ENCODE measurements at places on chromosomes 6 and 20. TPM values are rescaled to one million over a fixed set of nuclear protein-coding genes. Genes with fewer than 3 reads are reported as not detected.

DNA sequence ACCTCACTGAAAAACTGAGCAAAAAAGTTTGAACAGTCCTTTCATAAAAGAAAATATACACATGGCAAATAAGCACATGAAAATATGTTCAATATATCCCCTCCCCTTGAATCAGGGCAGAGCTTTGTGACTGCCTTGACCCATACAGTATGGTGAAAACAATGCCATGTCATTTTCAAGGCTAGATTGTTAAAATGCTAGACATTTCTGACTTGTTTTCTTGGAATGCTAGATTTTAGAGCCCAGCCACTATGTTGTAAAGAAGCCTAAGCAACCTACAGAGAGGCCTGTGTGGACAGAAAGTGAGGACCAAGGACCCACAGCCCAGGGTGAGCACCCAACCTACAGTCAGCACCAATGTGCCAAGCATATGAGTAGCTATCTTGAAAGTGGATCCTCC is 17.1 kb upstream of the ASF1A start:
- peaks cover 3% of the 10 kb centered on the region for H3K36me3 ChIP-seq
- H3K4me3 ChIP-seq = no peak overlapping the region
- H3K4me1 ChIP-seq = peaks cover 3% of the 10 kb centered on the region
- H3K27me3 ChIP-seq = no peaks in the 10 kb centered on the region

DNA sequence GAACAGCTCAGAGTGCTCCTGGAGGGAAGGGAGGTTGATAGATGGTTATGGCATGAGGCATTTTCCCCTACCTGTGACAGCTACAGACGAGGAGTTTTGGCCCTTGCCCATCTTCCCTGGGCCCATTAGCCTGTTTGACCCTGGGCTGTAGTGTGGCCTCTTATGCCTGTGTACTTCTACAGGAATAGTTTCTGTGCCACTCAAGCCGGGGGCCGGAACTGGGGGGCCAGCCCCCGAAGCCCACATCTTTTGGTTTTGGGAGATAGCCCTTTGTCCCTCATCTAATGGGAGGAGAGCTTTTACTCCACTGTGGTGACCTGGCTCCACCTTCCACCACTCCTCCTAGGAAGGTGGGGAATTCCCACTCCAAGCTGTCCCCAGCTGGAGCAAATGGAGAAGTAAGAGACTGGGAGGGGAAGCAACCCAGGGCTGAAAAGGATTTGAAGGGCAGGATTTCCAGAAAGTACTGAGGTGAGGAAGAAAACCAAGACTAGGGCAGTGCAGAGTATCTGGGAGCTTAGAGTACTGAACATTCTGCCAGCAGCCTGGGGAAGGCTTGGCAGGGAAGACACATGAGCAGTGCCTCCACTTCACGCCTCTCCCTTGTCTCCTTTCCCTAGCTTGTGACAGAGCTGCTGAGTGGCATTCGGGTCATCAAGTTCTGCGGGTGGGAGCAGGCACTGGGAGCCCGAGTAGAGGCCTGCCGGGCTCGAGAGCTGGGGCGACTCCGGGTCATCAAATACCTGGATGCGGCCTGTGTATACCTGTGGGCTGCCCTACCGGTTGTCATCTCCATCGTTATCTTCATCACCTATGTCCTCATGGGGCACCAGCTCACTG is 6.9 kb downstream of the ABCC10 start:
- H3K27me3 ChIP-seq = no peaks in the 10 kb centered on the region
- DNase-seq = no peak
- H3K36me3 ChIP-seq = peaks cover 2% of the 10 kb centered on the region
- peak overlapping the region; percentile 90 for H3K27ac ChIP-seq

- H3K4me1 ChIP-seq = peaks cover 2% of the 10 kb centered on the region
- no peak overlapping the region for H3K4me3 ChIP-seq
- H3K27me3 ChIP-seq = no peaks in the 10 kb centered on the region
- DNase-seq = no peak
- H3K27ac ChIP-seq = no peak overlapping the region
Observed at GRCh38 chr6:47357827-47358226, 48.1 kb upstream of the TNFRSF21 start.

- peaks cover 89% of the 10 kb centered on the region for H3K27me3 ChIP-seq
- no peak overlapping the region for H3K27ac ChIP-seq
- no peaks in the 10 kb centered on the region for H3K36me3 ChIP-seq
- H3K4me3 ChIP-seq = no peak overlapping the region
Observed at GRCh38 chr6:389622-390021, 1.9 kb upstream of the IRF4 start.

Gene MICB
- 0.95 TPM for total RNA-seq

Gene EYA4
- total RNA-seq = 0.33 TPM

DNA sequence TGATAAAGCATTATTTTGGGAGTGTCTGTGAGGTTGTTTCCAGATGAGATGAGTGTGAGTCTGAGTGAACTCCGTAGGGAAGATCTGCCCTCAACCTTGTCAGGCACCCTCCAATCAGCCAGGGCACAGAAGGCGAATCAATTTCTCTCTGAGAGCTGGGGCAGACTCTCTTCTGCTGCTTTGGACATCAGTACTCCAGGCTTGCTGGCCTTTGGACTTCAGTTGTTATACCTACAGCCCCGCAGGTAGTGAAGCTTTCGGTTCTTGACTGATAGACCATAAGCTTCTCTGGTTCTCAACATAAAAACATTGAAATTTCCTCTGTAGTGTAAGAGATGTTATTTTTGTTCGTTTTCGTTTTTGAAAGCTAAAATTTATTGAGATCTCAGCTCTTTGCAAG is 71.4 kb downstream of the MAFB start:
- no peaks in the 10 kb centered on the region for H3K36me3 ChIP-seq
- no peak overlapping the region for H3K27ac ChIP-seq
- no peak overlapping the region for H3K4me3 ChIP-seq
- peaks cover 2% of the 10 kb centered on the region for H3K4me1 ChIP-seq
- H3K27me3 ChIP-seq = no peaks in the 10 kb centered on the region

DNA sequence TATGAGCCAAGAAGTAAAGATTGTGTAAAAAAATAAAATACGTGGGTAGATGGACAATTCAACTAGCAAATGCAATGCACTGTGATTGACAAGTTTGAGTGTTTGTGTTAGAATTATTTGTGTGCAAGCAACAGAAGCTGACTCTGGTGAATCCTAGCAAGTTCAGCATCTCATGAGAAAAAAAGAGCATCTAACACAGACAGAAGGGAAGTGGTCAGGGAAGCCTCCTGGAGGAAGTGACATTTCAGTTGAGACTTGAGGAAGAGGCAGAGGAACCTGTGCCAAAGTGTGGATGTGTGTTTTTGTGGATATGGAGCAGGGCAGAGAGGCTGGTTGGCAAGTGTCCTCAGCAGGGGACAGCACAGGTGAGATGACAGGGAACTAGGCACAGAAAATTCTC is 248.7 kb downstream of the ZNF217 start:
- H3K27ac ChIP-seq = no peak overlapping the region
- H3K4me1 ChIP-seq = peaks cover 3% of the 10 kb centered on the region
- DNase-seq = no peak
- H3K4me3 ChIP-seq = no peak overlapping the region
- no peaks in the 10 kb centered on the region for H3K27me3 ChIP-seq

GRCh38 chr20:16615199-16615598 is 42.0 kb upstream of the KIF16B start:
- H3K4me3 ChIP-seq = no peak overlapping the region
- DNase-seq = no peak
- no peak overlapping the region for H3K27ac ChIP-seq
- H3K27me3 ChIP-seq = peaks cover 4% of the 10 kb centered on the region

GRCh38 chr6:127302728-127303660 is 36.3 kb downstream of the RNF146 start:
- peaks cover 23% of the 10 kb centered on the region for H3K36me3 ChIP-seq
- H3K4me1 ChIP-seq = no peaks in the 10 kb centered on the region

DNA sequence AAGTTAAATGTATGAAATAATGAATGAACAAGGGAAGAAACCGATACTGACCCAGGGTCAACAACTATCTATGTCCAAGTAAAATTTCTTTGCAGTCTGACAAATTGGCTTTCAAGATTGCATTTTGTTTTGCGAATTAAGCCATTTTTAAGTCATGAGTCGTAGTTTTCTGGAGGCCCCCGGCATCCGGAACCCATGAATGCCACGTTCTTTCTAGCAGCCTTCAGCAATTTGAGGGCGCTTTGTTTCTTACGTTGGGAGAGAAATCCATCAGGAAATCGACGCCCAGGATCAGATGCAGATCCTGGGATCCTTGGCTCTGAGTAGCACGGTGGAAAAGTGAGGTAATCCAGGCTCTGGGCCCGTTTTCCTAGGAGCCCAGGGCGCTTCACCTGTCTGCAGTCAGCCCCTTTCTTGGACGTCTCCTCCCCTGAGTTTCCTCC is 309 bp upstream of the ABRACL start:
- H3K4me3 ChIP-seq = peak overlapping the region; percentile 87
- H3K4me1 ChIP-seq = peaks cover 19% of the 10 kb centered on the region
- peaks cover 12% of the 10 kb centered on the region for H3K27me3 ChIP-seq

- DNase-seq = no peak
- peaks cover 5% of the 10 kb centered on the region for H3K27me3 ChIP-seq
- no peaks in the 10 kb centered on the region for H3K36me3 ChIP-seq
- no peak overlapping the region for H3K27ac ChIP-seq
- H3K4me1 ChIP-seq = peaks cover 9% of the 10 kb centered on the region
- H3K4me3 ChIP-seq = no peak overlapping the region
Observed at GRCh38 chr6:53398247-53399026, 49.7 kb upstream of the ELOVL5 start.

Gene RAB44
- total RNA-seq = not detected

- no peak for DNase-seq
- H3K36me3 ChIP-seq = peaks cover 1% of the 10 kb centered on the region
- H3K27ac ChIP-seq = no peak overlapping the region
- peaks cover 9% of the 10 kb centered on the region for H3K4me1 ChIP-seq
Observed at GRCh38 chr6:122647765-122648164, 37.6 kb downstream of the PKIB start.

DNA sequence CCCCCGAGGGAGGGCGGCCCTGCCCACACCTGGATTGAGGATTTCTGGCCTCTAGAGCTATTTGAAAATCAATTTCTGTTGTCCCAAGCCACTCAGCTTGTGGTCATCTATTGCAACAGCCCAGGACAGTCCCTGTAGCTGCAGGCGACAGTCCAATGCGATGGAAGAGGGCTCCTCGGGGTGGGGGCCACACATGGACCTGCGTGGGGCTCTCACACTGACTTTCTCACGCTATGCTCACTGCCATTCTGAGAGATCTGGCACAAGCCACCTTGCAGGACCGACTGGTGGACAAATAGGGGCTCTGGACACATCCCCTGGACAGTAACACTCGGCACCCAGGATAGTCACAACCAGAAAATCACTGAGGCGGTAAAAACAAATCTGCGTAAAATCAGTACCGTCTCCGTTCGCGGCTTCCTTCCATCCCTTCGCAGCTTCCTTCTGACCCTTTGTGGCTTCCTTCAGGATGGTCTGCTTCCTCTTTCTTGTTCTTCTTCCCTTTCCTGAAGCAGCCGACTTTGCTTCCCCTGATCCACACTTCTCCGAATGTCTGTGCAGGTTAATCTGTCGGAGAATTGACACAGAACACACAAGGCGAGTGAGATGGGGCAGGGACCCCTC is 21.8 kb downstream of the CTCFL start:
- no peaks in the 10 kb centered on the region for H3K4me1 ChIP-seq
- H3K27me3 ChIP-seq = peaks cover 38% of the 10 kb centered on the region
- no peak overlapping the region for H3K4me3 ChIP-seq
- H3K27ac ChIP-seq = no peak overlapping the region
- H3K36me3 ChIP-seq = no peaks in the 10 kb centered on the region
- DNase-seq = no peak

GRCh38 chr6:143141442-143141841 is 80.8 kb downstream of the AIG1 start:
- no peak overlapping the region for H3K27ac ChIP-seq
- no peak overlapping the region for H3K4me3 ChIP-seq
- peaks cover 9% of the 10 kb centered on the region for H3K36me3 ChIP-seq
- no peaks in the 10 kb centered on the region for H3K27me3 ChIP-seq
- H3K4me1 ChIP-seq = peaks cover 7% of the 10 kb centered on the region

DNA sequence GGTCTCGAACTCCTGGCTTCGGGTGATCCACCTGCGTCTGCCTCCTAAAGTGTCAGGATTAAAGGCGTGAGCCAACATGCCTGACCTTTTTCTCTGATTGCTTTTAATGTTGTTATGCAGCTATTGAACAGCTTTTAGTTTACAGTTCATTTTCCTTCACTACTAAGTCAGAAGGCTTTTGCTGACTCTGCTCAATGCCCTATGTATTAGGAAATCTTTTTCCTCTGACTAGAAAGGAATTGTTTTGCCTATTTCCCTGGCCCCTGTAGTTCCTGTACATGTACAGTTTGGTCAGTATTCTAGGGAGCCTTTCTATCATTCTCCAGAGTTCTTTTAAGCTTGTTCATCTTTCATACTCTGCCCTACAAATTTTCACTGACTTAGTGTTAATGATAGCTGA is 280.2 kb downstream of the CDKAL1 start:
- H3K27me3 ChIP-seq = no peaks in the 10 kb centered on the region
- H3K4me1 ChIP-seq = peaks cover 22% of the 10 kb centered on the region
- DNase-seq = no peak
- peaks cover 15% of the 10 kb centered on the region for H3K36me3 ChIP-seq

Gene MPIG6B
- total RNA-seq = not detected

DNA sequence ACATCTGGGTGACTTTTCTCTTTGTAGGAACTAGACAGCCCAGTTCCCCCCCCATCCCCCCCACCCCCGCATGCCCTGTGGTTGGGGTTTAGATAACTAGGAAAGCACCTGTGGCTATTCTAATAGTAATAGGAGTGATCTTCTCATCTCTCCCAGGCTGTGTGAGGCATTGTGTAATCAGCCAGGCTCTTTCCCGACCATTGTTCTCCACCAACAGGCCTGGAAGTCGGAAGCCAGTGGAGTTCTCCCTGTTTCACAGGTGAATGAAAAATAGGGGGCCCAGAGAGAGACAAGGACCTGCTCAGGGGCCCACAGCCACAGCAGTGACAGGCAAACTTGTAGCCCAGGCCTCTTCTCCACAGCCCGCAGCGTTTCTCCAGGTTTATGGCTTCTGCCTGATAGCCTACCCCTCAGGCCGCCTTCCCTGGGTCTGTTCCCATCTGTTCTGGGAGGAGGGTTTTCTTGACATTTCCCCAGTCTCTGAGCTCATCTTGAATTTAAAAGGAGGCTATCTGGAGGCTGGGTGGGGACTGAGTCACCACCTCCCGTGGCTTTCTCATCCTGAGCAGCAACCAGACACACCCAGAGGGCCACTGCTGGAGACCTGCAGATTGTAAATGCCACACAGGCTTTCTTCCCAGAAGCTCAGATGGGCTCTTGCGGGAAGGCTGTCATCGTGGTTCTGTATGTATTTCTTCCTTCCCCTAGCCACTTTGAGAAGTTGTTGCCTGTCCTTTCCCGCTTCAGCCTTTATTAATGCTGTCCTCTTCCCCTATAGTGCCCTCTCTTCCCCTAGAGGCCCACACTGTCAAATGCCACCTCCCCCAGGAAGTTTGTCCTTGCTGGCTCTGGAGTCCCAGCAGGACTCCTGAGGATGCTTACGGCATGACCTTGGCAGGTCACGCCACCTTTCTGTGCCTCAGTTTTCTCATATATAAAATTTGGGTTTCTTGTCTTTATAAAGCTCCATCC is 75.9 kb upstream of the MYL9 start:
- no peak for DNase-seq
- H3K27me3 ChIP-seq = no peaks in the 10 kb centered on the region
- no peaks in the 10 kb centered on the region for H3K36me3 ChIP-seq
- H3K27ac ChIP-seq = peak overlapping the region; percentile 34

- H3K27me3 ChIP-seq = peaks cover 6% of the 10 kb centered on the region
- H3K4me1 ChIP-seq = no peaks in the 10 kb centered on the region
- H3K4me3 ChIP-seq = no peak overlapping the region
- no peak for DNase-seq
Observed at GRCh38 chr6:83696674-83697073, 12.2 kb downstream of the SNAP91 start.

Gene COX4I2
- not detected for total RNA-seq

GRCh38 chr6:125117818-125118217 is 35.8 kb upstream of the TPD52L1 start:
- H3K36me3 ChIP-seq = no peaks in the 10 kb centered on the region
- no peak overlapping the region for H3K27ac ChIP-seq
- no peak for DNase-seq
- no peaks in the 10 kb centered on the region for H3K4me1 ChIP-seq
- no peak overlapping the region for H3K4me3 ChIP-seq

GRCh38 chr6:28683945-28684538 is 158.4 kb downstream of the GPX5 start:
- H3K4me3 ChIP-seq = no peak overlapping the region
